ENCODE measurements at places on chromosomes 13 and 19.

DNA sequence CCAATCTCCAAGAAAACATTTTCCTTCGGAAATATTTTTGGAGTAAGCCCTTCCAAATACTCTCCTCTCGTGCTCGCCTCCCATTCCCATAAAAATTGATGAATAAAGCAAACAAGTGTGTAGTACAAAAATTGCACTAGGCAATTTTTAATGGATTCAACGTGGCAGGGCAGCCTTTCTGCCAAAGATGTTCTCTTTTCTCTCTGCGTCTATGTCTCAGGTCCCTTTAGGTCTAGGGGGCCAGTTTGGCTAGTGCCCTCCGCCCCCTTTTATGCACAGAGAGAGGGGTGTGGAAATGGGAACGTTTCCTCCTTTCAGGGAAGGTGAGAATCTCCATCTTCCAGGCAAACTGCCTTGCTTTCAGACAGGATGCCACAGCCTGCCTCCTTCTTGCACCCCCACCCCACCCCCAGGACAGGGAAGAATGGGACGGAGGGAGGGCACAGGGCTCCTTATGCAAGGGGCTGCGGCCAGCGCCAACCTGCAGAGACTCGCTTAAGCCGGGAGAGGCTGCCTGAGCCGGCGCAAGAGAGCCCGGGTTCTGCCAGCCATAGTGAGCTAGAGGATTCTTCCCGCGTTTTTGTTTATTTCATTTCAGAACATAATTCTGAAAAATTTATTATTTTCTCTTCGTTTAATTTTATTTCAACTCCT lies 2.7 kb upstream of the ZIC2 start:
- no peak for DNase-seq

- DNase-seq, result no peak
Measured at GRCh38 chr13:108220041-108220440, 1.8 kb downstream of the ABHD13 start.

GRCh38 chr19:17209126-17210036 lies 5.8 kb upstream of the USE1 start:
- DNase-seq, result peak; percentile 53

GRCh38 chr13:51241720-51242119 lies 19.5 kb downstream of the FAM124A start:
- no peak for DNase-seq

- no peak for DNase-seq
Measured at GRCh38 chr13:35841060-35841521, 290.1 kb downstream of the DCLK1 start.

DNA sequence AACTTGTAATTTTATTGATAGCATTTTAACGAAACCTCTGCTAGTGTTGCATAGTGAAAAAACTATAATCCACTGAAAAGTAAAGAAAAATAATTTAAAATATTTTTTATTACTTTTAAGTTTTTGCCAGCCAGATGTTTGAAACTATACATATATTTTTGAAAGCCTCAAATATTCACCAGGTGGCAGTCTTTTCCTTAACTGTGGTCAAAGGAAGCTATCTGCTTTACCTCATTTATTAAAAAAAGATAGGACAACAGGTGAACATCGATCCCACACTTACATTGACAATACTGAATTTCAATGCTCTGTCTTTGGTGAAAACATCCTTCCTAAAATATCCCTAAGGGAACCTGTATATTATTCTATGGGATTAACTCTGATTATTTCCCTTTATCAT lies 100.5 kb downstream of the TRPC4 start:
- DNase-seq, result no peak

DNA sequence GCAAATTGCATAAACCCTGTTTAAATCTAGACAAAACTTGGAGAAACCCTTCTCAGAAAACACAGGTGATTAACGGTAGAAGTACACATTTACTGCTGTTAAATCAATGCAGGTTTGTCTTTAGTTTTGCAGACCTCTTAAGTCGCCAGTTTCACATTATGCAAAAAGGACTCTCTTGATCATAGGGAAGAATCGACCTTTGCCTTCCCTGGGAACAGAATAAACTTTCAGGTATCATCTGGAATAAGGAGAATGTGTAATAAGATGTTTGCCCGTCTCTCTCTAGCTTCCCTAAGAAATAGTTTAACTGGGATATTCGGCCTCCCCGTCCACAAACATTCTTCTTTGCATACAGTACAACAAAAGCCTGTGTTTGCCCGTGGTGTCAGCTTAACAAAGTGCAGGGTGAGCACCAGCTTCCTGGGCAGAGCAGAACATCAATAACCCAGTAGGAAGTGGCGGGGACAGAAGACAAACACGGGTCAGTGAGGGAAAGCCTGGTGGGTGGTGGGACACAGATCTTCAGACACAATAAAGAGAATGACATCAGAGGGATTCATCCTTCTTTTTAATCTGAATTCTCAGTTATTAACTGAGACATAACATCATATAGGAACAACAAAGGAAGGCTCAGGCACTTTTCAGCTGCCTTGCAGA lies 1077.7 kb upstream of the SLC10A2 start:
- DNase-seq, result no peak

GRCh38 chr13:46575818-46576221 lies 22.9 kb downstream of the LRCH1 start:
- no peak for DNase-seq

- DNase-seq, result no peak
Measured at GRCh38 chr19:15911599-15912235, 13.8 kb upstream of the CYP4F2 start.

DNA sequence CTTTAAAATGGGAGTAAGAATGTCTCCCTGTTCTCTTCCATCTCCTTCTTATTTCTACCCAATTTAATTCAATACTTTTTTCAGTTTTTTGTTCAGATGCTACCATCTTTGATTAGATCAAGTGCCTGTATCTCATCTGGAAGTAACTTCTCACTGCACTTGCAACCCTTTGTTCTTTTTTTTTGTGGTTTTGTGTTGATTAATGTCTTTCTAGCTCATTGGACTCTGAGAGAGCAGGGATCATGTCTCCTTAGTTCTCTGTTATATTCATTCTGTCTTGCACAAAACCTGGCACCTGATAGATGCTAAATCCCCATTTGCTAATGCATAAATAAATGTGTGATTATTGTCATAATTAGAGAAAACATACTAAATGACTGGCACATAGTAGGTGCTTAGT lies 834 bp upstream of the ITGBL1 start:
- no peak for DNase-seq

DNA sequence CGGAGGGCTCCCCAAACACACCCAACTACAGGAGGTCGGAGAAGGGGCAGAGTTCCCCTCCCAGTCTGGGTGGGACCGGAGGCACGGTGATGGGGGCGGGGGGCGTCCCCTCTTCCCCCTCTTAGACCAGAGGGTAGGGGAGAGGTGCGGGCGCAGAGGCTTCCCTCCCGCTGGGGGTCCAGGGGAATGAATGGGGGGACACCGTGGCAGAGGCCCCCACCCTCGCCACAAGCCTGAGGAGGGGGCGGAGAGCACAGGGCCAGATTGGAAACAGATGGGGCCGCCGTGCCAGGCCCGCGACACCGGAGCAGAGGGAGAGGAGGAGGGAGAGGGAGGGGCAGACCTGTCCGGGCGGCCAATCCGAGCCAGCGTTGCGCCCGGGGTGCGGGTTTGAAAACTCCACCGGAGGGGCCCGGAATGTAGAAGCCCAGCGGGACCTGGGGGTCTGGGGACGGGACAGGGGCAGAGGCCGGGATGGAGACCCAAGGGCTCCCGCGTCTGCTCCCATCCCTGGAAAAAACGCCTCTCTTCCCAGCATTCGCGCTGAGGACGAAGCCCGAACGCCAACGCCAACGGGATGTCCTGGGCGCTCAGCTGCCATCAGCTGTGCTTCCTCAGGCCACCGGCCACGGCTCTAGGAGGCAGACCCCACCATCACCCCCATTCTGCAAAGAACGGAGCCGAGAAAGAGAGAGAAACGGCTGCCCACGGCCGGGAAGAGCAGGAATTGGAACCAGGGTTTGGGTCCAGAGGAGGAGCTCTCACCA lies 46.8 kb downstream of the PTPRS start:
- DNase-seq, result no peak

DNA sequence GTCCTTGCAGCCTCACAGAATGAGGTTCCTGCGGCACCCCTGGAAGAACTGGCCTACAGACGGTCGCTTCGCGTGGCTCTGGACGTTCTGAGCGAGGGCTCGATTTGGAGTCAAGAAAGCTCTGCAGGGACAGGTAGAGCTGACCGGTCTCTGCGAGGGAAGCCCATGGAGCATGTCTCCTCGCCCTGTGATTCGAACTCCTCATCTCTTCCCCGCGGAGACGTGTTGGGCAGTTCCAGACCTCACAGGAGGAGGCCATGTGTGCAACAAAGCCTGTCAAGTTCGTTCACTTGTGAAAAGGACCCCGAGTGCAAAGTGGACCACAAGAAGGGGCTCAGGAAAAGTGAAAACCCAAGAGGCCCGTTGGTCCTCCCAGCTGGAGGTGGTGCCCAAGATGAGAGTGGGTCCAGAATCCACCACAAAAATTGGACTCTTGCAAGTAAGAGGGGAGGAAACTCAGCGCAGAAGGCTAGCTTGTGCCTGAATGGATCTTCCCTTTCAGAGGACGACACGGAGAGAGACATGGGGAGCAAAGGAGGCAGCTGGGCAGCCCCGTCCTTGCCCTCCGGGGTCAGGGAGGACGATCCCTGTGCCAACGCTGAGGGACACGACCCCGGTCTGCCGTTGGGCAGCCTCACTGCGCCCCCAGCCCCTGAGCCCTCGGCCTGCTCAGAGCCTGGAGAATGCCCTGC lies 23.4 kb upstream of the NDUFS7 start:
- DNase-seq, result no peak

DNA sequence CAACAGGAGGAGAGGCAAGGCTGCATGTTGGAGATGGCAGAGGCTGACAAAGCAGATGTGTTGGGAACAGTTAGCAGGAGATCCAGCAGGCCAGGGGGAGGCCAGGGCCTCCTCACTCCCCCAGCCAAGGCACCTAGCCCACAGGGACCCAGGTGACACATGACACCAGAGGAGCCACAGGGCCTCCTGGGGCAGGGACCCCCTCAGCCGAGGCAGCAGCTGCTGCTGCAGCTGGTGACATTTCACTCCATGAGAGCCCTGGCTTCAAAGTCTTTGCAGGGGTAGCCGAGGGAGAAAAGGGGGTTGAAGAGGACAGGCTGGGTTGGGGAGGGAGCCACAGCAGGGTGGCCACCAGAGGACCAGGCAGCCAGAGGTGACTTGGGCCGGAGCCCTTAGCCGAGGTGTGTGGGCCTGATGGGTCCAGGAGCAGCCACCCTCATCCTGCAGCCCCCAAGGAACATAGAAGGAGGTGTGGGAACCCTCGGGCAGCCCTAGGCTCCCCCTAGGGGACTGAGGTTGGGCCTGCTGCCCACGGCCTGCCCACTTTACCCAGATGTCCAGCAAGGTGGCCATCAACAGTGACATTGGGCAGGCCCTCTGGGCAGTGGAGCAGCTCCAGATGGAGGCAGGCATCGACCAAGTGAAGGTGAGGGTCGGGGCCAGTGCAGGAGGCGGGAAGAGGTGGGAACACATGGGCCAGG lies at the start of gene GNG14:
Gene GNG14 (plus strand): TSS at position 503 of the 701 bp plus-strand sequence. CDS start 51 bp downstream, at position 554.
- no peak for DNase-seq

DNA sequence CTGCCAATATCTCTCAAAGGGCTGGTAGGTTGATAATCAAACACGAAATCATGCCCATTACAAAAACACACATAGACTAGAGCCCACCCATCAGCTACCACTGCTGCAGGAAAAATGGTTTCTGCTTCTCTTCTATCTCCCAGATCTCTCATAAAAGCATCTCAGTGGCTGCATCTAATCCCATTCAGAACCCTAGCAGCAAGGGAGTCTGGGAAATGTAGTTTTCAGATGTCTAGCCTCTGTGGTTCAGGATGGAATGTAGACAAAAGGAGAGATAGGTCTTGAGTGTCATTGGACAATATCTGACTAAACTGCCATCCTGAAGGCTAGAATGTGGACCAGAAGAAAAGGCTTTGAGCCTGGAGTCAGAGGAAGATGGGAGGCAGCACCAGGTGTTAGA lies 32.1 kb downstream of the RDH8 start:
- DNase-seq, result no peak

DNA sequence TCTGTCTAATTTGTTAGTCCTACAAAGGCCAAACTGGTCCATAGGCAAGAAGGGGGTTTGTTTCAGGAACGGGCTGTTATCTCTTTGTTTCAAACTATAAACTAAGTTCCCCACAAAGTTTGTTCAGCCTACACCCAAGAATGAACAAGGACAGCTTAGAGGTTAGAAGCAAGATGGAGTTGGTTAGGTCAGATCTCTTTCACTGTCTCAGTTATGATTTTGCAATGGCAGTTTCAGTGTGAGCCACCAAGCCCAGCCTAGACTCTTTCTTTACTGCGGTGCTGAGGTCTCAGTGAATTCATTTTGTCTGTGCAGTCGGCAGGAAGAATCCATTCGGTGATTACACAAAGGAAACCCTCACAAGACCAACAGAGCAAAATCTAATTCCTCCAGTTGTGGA lies 56.6 kb upstream of the ABCC4 start:
- no peak for DNase-seq

DNA sequence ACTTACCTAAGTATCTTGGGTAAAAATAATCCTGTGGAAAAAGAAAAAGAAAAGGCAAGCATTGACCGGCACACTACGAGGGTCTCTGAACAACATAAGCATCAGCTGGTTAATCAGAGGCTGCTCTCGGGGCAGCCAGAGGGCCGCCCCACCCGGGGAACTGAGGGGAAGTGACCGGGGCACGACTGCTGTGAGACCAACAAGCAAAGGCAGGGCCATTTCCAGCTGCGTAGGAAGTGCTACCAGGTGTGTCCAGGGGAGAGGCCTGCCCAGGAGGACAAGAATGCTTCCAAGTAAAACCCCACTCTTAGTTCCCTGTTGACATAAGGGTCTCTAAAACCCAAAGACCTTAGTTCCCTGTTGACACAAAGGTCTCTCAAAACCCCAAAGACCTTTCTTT lies 15.9 kb downstream of the GAS6 start:
- no peak for DNase-seq

DNA sequence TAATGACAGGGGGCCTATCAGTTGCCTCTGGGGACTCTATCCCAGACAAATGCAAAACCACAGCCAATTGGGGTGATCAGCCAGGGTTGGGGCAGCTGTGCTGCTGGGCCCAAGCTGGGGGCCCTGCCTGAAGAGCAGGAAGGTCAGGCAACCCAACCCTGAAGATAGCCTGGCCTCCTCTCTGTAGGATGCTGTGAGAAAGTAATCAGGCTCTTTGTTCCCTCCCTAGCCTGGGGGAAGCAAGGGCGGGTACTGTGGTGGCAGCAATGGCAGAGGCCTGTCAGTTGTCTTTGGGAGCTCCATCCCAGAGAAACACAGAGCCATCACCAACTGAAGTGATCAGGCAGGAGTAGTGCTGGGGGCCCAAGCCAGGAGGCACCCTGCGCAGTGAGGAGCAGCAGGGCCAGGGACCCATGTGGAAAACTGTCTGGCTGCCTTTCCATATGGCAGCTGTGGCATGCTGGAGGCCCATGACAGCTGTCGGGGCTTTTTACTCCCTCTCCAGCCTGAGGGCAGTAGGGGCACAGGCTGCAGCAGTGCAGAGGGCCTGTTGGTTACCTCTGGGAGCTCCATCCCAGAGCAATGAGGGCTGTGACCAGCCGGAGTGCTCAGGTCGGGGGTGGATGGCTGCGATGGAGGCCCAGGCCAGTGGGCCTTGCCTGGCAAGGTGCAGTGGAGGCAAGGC lies 73.6 kb upstream of the ATP12A start:
- no peak for DNase-seq

- no peak for DNase-seq
Measured at GRCh38 chr13:101624210-101624922, 171.9 kb downstream of the ITGBL1 start.

Measured in activated CD4-positive, alpha-beta T cell treated with anti-CD3 and anti-CD28 coated beads, Interleukin-2, amount 10 ng/mL, durations not matched to agents 7 days and 5 days (primary cell).